ENCODE measurements at places on chromosomes 1 and 21.

GRCh38 chr1:228141226-228142044 lies 1.4 kb downstream of the GUK1 start:
- DNase-seq: no peak

- DNase-seq: no peak
Measured at GRCh38 chr1:172826096-172826741, 167.3 kb downstream of the FASLG start.

GRCh38 chr1:95126846-95127245 lies 9.7 kb downstream of the TLCD4 start:
- DNase-seq: no peak

- no peak for DNase-seq
Measured at GRCh38 chr1:39044762-39045161, 18.6 kb downstream of the NDUFS5 start.

GRCh38 chr1:207993477-207994445 lies 82.8 kb upstream of the CD34 start:
- DNase-seq: no peak

DNA sequence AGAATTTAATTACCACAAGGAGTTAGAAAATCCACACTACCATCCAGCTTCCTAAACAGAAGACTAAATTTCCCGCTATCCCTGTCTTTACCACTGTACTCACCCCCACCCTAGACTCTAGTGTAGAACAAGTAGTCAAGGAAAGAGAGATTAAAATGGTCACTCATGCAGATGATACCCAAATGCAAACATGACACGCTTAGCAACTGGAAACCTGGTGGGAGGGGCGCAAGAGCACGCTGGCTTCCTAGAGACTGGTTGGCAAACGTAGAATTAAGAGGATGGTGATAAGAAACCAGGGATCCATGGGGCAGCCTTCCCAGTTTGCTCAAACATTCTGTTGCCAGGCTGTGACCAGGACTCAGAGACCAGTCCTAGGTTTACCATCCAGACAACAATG lies 9.9 kb upstream of the LDLRAD1 start:
- DNase-seq: no peak

GRCh38 chr1:84277343-84278059 lies 24.0 kb upstream of the SAMD13 start:
- no peak for DNase-seq

DNA sequence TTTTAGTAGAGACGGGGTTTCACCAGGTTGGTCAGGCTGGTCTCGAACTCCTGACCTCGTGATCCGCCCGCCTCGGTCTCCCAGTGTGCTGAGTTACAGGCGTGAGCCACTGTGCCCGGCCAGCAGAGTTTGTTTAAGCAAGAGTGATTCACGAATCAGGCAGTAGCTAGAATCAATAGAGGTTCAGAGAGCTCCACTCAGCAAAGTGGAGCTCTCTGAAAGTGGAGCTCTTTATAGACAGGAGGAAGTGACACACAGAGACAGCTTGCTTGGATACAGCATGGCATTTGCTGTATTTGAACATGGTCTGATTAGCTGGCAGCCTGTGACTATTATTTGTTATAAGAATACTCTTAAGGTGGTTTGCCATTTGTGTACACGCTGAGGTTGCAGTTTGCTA lies 27.1 kb upstream of the CD34 start:
- DNase-seq: no peak

DNA sequence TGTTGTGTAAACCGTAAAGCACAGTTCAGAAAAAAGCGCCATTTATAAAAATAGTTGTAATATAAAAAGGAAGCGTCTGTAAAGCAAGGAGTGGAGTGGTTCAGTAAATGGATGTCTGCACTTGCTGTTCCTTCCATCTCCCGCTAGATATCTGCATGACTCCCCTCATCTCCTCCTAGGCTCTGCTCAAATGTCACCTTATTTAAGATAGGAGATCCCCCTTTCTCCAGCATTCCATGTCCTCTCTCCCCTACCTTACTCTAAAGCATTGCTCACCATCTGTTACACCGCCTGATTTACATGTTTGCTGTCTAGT lies 745 bp downstream of the MUL1 start:
- no peak for DNase-seq

DNA sequence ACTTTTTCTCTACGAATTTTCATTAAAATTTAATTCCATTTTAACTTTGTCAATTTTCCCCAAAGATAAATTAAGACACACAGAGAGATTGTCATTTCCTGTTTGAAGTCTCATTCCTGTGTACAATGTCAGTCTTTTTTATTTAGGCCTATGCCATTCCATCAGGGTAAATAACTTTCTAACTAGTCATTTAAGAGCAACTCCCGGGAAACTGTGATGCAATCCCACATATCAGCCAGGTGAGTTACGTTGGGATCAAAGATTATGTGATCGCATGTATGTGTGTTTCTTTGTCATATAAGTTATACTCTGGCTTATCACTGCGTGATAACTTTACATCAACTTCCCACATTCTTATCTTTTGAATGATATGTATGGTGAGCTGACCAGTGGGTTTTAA lies 86.1 kb upstream of the S1PR1 start:
- DNase-seq: no peak

DNA sequence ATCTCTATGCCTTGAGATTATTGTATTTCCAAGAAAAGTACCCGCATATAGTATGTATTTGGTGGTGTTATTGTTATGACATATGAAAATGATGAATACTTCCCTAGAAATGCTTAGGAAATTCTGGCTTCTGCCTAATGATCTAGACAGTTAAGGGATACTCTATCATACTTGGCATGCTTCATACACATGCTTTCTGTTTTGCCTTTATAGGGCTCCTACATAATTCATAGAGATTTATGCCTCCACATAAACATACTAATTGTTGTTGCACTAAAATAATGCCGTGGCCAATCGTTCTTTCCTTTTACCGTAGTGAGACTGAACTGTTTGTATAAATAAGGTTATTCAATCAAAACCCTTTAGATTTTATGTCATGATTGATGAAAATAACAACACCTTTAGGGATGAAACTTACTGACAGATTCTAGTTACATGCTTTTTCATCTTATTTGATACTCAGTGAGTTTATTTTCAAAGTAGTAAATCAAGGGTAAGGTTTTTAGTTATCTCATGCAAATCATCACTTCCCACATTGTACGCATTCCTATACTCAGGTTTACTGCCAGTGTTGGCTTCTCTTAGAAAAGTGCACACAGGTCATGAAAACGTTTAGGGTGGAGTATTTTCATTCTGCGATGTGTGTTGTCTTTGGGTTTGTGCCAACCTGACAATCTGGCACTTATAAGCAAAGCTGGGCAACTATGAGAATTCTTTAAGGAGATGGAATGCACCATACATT lies 40.5 kb upstream of the SCYL3 start:
- DNase-seq: no peak

All from NCI-H1417 treated with DMSO at 0.1 percent for 48 hours (cell line).